ENCODE measurements at places on chromosomes 2 and 18.

- no peak for DNase-seq
These were observed 1621.3 kb downstream of the SUCLG1 start for GRCh38 chr2:82837588-82838304.

GRCh38 chr2:171016125-171016524, 87.1 kb downstream of the GORASP2 start:
- no peak for DNase-seq

DNA sequence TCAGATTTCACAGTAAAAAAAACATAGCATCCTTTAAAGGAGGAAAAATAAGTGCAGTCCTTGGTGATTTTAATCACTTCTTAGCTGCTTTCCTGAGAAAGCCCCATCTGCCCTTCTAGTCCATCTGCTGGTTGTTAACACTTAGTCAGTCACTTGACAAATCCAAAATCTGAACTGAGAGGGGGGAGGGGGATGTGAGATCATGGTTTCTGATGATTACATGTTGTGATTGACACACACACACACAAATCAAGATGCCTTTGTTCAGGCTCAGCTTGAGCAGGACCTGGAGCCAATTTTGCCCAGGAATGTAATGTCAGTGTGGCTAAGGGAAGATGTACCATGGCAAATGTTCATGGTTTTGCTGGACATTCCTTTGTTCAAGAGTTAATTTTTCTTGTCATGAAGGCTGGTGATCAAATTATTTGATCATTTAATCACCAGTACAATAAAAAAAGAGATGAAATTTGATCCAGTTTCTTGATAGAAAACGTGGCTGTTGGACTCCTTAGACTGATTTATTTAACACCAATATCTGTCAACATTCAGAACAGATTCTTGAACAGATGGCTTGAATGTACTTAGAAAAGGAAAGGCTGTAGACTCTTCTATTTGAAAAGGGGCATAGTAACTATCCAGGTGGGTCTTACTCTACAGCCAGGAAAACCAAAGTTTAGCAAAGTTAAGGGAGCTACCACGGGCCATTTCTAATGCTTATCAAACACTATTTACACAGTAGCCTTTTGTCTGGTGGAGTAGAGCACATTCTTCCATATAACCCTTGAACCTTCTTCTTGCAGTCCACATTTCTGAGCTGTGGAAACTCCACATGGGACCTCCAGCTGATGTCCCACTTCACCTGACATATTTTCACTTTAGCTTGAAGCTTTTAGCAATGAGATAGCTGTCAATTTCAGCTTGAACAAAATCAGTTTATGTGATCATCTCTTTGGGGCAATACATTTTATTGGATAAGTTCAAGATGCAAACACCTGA, 408.7 kb downstream of the PIK3C3 start:
- no peak for DNase-seq

- no peak for DNase-seq
These were observed 22.8 kb upstream of the LRP1B start for GRCh38 chr2:142153601-142154000.

DNA sequence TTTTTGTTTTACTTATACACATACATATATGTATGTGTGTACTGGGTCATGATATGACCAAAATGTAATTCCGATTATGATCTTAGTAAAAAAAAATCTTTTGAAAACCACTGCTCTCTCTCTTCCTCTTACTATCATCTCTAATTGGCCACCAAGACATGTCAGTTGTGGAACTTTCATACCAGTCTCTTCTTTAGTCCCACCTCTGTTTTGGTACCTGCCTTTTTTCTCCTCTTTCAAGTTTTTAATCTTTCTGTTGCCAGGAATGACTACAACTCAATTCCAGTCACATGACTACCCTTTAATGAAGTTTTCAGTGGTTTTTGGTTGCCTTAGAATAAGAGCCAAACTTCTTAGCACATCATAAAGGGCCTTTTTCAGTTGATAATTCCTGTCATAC, 17.1 kb downstream of the RBM44 start:
- DNase-seq: no peak

- DNase-seq: peak; percentile 90
These were observed 40.0 kb upstream of the LAPTM4A start for GRCh38 chr2:20091305-20091991.
